ENCODE measurements at places on chromosomes 6 and 20.

DNA sequence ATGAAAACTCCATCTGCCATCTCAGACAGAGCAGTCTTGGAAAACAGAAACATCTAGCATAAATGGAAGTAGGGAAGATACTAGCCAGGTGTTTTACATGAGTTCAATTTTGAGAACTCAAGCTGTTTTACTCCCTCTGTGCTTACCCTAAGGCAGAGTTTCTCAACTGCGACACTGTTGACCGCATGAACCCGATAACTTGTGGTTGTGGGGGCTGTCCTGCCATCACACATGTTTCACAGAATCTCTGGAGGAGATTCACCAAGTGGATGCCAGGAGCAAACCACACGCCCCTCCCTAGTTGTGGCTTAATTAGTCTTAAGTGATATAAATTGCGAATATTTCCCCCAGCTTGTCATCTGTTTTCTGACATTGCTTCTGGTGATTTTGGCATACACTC is 2.3 kb upstream of the SERPINB6 start:
- DNase-seq, result no peak

DNA sequence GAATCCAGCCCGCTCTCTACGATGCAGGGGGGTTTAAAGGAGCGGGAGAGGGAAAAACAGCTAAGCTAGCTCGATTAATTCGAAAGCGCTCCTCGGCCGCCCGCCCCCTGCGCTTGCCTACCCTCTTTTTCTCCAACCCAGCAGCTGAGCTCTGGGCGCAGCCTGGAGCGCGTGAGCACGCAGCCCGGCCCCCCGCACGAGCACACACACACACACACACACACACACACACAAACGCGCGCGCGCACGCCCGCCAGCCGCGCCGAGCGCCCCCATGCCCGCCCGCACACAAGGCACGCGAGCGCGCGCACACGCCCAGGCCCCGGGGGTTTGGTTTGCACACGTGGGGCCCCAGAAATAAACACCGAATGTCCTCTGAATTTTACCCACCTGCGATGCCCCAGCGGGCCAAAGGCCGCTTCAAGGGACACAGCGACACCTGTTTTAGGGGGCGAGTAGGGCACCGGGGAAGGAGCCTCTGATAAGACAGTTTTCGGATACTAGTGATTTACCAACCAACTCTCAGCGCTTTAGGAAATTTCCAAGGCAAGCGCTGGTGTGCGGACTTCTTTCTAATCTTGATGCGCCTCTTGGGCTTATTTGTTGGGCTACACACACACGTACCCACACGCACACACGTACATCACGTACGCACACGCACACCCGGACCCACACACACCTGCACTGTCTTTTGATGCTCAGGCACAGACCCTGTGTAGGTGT is 802 bp upstream of the NRN1 start:
- no peak for DNase-seq

DNA sequence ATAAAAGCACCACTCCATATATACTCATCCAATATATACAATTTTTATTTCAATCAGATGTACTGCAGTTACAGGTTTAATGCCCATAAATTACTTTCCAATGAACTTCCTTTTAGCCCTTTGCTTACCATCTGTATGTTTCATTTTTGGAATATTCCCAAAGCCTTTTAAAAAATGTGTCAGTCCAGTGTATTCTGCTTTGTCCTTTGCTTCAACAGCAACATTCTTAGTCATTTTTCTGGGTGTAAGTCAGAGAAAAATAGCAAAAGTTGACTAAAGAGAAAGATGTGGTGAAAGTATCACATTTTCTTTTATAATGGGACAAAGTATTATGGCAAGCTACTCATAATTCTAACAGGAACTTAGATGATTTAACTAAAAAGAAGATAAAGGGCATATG is 15.2 kb downstream of the DSE start:
- no peak for DNase-seq

DNA sequence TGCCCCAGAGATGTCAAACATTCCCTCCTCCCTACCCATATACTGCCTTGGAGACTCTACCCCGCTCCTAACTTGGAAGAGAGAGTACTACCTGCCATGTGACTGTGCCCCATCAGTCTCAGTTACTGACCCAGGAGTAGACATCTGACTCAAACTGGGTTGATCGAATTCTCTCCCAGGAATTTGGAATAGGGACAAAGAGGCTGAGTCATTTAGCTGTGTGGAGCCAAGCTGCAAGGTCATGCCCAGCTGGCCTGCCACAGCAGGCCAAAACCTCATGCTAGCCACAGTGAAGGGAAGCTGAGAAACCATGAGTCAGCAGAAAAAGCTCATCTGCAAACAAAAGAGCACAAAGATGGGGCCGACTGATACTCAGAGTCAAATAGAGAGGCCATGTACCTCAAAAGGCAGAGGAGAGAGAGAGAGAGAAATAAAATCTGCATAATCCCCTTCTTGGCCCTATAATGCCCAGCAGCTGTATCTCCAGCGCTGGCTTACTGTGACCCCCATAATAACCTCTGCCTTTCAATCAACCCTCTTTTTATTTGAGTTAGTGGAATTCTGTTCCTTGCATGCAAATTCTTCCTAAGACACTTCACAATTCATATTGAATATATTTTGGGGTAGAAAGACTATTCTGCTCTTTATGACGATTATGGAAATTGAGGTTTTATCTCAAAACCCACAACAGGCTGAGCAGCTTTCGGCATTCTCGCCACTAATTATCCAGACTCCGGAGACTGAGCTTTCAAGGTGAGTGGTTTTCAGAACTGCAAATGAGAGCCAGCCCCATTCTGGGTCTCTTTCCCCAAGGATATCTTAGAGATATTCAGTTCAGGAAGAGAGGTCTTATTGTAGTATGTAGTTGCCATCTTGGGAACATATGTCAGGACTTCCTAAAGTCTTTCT is 21.4 kb upstream of the AKIRIN2 start:
- DNase-seq, result peak; percentile 84

- no peak for DNase-seq
Observed at GRCh38 chr20:54305421-54305820, 97.5 kb downstream of the PFDN4 start.

DNA sequence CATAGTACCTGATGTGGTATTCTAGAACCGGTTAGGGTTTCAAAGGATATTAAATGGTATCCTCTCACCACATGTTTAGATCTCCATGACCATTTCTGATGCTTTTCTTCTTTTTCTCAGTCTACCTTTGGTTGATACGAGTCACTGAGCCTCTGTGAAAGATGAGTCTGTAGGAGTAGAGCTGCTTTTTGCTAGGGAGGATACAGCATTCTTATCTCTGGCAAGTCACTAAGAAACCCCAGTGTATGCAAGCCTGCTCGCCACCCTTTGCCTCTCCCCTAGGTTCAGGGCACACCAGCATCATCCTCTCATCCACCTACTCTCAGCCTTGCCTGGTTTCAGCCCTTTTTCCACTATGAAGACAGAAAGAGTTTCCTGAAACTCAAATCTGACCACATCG is 89.9 kb downstream of the MTFR2 start:
- DNase-seq, result no peak

- no peak for DNase-seq
Observed at GRCh38 chr20:63822276-63822696, 8.8 kb downstream of the ZBTB46 start.

GRCh38 chr6:49913636-49914375 is 47.5 kb upstream of the CRISP1 start:
- no peak for DNase-seq

DNA sequence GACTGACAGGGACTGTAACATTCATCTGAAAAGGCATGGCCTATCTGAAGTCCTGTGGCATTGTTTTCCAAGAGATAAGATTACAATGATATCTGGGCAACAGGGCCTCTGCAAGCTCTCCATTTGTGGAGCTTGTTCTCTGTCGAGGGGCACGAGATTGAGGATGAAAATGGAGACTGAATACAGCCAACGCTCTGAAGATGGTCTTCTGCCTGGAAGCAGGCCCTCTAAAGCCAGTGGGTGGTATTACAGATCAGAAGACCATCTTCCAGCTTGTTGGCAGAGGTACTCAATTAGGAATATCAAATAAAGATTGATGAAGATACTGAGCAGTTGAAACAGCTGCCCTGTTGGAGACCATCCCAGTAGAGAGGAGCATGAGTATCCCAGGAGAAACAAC is 288.2 kb downstream of the CENPW start:
- no peak for DNase-seq

DNA sequence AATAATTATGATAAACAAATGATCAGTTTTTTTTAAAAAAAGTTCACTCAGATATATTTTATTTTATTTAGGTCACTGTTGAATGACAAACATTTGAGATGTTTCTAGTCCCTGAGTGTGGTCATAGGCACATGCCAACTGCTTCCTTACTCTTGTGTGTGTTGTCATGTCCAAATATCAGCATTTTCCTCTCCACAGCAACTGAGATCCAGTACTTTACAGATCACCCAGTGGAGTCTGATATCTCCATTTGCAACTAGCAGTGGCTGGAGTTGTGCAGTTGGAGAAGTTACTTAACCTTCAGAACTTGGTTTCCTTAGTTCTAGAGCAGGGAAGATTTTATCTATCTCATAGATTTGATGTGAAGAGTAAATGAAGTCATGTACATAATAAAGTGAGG is 101.3 kb downstream of the MYB start:
- no peak for DNase-seq

- DNase-seq, result no peak
Observed at GRCh38 chr6:78533876-78534275, 333.5 kb upstream of the IRAK1BP1 start.

DNA sequence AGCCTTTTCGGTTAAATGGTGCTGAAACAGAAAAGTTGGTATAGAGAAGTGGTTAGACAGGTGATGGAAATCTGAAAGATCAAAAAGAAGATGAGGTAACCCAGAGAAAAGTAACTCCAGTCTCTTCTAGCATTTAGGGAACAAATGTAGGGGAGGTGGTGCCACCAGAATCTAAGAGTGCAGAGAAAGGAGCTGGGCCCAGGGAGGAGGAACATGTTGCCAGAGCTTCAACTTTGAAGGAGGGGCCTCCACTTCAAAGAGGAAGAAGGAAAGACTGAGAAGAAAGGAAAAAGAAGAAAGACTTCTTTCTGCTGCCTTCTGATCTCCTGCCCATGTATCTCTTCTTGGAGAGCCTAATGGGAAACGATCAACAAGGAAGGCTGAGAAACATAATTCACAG is 23.5 kb upstream of the ATRN start:
- no peak for DNase-seq

DNA sequence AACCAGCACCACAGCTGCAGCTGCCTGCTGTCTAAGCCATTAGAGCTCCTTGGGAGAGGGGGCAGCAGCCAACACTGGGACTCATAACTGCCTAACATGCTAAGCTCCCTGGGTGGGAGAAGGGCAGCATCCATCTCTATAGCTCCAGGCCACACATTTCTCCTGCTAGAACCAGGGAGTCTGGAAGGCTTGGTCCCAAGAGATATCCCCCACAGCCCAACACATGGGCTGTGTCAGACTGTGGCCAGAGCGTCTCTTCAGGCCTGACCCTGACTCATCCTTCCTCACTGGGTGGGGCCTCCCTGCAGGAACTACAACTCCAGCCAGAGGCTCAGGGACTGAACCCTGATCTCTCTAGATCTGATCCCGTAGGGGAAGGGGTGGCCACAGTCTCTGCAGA is 411.1 kb downstream of the HDGFL1 start:
- peak; percentile 12 for DNase-seq

DNA sequence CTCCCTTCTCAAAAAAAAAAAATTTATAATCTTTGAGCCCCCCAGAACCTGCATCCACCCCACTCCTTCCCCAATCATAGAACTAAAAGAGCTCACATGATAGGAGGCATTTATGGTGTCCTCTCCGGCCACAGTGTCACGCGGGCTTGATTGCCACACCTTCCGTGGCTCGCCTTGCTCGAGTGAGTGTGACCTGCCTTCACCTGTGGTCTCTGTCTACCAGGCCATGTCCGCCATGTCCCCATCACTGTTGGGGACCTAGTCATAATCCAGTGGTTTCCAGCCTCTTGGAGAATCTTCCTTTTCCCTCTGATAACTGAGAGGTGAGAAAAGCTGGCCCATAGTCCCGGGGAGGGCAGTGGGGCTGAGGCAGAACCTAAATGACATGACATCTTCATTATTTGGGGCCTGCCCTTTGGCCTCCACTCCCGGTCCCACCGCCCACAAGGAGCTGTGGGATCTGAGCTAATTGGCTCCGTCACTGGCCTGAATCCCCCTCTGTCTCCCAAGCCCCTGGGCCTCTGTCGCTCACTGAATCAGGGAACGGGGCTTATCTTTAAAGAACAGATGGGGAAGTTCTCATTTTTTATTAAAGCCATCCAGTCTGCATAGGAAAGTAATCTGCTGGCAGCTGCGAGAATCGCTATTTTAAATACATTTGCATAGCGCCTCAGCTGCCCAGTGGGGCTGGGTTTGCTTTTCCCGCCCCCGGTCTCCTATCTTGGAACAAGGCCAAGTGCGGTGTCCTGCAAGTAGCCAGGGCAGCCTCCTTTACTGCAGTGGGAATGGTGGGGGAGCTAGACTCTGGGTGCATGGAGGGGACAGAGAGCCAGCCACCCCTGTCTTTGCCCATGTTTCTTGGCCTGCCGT is 197.6 kb upstream of the PMEPA1 start:
- no peak for DNase-seq

GRCh38 chr6:33695451-33695887 is 16.0 kb downstream of the UQCC2 start:
- DNase-seq, result no peak

DNA sequence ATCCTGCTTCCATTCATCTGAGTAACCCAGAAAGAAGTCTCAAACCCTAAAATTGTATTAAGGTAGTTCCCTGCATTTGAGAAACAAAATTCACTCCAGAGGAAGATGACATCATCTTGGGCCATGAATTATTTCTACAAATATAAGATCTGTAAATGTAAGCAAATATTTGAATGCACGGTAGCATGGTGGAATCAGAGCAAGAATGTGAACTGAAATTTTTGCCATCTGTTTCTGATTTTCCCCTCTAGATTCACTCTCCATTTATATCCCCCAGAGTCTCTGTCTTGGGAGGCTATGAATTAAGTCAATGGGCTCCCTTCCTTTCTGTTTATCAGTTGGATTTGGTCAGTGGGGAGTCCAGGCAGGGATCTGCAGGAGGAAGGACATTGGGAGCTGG is 5.8 kb upstream of the MAP3K5 start:
- DNase-seq, result no peak

GRCh38 chr20:906703-907270 is 9.3 kb downstream of the ANGPT4 start:
- DNase-seq, result no peak

DNA sequence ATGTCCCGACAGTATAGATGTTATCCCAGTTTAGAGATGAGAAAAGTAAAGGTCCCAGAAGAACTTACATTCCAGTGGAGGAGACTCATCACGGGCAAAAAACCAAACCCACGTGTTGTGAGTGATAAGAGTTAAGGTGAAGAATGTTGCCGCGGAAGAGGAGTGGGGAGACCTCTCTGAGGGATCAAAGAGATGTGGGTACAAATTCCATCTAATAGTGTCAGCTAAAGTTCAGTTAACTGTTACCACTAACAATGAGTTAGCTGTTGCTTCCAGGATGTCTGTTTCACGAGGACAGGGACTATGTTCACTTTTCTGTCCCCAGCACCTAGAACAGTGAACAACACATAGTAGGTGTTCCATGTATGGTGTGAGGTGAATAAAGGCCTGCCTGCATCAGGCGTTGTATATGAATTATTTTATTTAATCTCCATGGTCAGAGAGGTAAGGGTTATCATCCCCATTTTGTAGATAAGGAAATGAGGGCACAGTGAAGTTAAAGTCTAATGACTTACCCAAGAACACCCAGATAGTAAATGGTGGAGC is 39.8 kb upstream of the RSPO4 start:
- no peak for DNase-seq

GRCh38 chr6:56375806-56376205 is 128.4 kb upstream of the COL21A1 start:
- DNase-seq, result no peak

GRCh38 chr20:37394543-37395409 is 48.8 kb downstream of the SRC start:
- DNase-seq, result no peak
